ENCODE measurements at places on chromosomes 16 and 17.

GRCh38 chr17:81448950-81449349 is 53.7 kb downstream of the BAHCC1 start:
- DNase-seq: no peak

GRCh38 chr16:27436921-27437650 is 35.1 kb downstream of the IL21R start:
- DNase-seq: no peak

- no peak for DNase-seq
Measured at GRCh38 chr16:72410492-72410891, 238.5 kb upstream of the PMFBP1 start.

GRCh38 chr17:59423137-59423724 is 91.8 kb downstream of the YPEL2 start:
- no peak for DNase-seq

DNA sequence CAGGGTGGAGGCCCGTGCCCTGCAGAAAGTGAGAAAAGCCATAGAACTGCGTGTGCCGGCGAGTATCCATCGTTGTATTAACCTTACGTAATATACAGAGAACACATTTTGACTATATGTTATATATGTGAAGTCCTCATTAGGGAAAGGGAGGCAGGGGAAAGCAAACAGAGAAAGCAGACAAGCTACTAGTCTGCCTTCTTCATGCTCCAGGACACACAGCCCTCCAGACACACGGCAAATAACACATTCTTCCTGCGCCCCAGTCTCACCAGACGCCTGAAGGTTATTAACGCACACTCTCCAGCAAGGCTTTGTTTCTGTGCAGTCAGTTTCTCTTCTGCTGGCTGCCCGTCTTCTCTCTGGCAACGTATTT is 28.8 kb downstream of the PRDM7 start:
- DNase-seq: no peak

DNA sequence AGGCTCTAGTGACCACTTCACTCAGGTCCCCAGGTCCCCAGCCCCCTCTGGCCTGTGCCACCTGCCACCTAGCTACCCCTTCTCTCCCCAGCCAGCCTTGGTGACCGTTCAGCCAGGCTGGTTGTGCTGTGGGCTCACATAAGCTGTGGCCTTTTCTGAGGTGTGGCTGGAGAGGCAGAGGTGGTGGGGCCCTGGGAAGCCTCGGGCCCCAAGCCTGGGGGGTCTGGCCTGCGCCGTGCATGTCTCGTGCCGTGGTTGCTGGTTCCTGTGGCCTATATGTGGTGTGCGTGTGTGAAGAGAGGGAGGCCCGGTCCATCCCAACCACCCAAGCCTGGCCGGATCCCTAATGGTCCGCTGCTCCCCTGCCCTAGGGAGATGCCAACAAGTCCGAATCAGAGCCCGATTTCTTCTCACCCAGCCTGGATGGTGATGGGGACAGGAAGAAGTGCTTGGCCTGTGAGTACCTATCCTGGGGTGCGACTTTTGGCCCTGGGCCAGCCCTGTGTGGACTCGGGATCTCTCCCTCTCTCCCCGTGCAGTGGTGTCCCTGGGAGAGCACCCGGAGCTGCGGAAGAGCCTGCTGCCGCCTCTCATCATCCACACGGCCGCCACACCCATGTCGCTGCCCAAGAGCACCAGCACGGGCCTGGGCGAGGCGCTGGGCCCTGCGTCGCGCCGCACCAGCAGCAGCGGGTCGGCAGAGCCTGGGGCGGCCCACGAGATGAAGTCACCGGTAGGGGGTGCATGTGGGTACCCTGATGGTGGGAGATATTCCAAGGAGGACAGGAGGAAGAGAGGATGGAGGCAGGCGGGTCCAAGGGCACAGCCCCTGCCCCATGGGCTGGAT is 35.9 kb downstream of the CACNA1G start:
- no peak for DNase-seq

GRCh38 chr16:47927330-47927729 is 228.5 kb downstream of the ABCC12 start:
- no peak for DNase-seq

DNA sequence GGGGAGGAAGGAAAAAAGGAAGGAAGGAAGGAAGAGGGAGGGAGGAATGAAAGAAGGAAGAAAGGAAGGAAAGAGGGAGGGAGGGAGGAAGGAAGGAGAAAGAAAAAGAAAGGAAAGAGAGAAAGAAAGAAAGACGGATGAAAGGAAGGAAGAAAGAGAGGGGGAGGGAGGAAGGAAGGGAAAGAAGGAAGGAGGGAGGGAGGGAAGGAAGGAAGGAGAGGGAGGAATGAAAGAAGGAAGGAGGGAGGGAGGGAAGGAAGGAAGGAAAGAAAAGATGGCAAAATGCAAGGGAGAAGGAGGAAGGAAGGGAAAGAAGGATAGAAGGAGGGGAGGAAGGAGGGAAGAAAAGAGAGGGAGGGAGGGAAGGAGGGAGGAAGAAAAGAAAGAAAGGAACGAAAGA is 257.3 kb upstream of the C16orf82 start:
- no peak for DNase-seq

DNA sequence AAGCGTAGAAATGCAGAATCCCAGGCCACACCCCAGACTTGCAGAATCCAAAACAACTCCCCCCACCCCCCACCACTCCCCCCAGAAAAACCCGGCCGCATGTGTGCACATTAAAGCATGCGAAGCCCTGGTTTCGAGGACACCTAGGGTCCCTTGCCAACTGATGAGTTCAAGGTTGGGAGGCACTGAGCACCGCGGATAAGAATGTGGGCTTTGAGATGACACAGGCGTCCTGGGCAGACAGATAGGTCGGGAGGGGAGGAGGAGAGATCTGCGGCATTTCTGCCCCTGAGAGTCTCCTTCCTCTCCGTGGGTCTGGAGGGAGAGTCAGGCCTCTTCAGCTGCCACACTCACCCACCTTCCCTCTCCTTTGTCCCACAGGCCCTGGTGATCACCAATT is 98.3 kb downstream of the ABCC1 start:
- DNase-seq: no peak

GRCh38 chr17:31788956-31789355 is 70.1 kb downstream of the COPRS start:
- no peak for DNase-seq

DNA sequence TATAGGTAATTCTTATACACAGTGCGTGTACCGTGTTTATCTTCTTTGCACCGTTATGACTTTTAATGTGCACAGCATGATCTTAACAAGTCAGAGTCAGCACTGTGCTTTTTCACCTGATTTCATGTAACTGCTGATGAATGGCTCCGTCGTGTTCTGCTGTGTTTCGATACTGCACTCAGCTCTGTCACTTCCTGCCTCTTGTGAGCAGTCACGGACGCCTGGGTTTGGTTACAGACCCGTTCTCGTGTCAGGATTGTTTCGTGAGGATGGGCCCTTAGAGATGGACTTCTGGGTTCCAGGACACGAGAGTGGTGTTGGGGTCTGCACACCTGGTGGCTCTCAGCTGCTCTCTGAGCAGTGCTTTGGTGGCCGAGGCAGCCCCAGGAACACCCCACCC is 24.6 kb downstream of the TBCD start:
- DNase-seq: no peak

- no peak for DNase-seq
Measured at GRCh38 chr17:46810837-46811236, 7.7 kb downstream of the WNT3 start.

- peak; percentile 73 for DNase-seq
Measured at GRCh38 chr16:78235168-78235800, 135.8 kb downstream of the WWOX start.

- peak; percentile 8 for DNase-seq
Measured at GRCh38 chr17:40646791-40647623, 611 bp downstream of the SMARCE1 start.

- DNase-seq: no peak
Measured at GRCh38 chr16:14310519-14310991, 239.4 kb downstream of the MRTFB start.

- DNase-seq: peak; percentile 22
Measured at GRCh38 chr16:1610899-1611632, 806 bp downstream of the IFT140 start.

DNA sequence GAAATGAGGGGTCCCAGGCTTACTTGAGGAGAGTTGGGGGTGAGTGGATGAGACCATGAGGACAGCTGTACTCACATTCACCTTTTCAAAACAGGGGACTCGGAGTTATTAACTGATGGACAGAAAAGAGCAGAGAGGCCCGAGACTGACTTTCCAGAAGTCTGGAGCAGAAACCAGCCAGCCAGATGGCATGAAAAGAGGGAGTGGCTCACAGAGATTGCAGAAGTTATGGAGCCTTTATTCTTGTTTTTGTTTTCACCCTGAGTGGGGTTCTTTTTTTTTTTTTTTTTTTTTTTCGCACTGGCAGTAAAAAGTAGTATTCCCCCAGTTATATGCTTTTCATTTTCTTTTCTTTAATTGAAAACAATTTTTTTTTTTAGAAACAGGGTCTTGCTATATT is 18.9 kb downstream of the TVP23A start:
- no peak for DNase-seq

DNA sequence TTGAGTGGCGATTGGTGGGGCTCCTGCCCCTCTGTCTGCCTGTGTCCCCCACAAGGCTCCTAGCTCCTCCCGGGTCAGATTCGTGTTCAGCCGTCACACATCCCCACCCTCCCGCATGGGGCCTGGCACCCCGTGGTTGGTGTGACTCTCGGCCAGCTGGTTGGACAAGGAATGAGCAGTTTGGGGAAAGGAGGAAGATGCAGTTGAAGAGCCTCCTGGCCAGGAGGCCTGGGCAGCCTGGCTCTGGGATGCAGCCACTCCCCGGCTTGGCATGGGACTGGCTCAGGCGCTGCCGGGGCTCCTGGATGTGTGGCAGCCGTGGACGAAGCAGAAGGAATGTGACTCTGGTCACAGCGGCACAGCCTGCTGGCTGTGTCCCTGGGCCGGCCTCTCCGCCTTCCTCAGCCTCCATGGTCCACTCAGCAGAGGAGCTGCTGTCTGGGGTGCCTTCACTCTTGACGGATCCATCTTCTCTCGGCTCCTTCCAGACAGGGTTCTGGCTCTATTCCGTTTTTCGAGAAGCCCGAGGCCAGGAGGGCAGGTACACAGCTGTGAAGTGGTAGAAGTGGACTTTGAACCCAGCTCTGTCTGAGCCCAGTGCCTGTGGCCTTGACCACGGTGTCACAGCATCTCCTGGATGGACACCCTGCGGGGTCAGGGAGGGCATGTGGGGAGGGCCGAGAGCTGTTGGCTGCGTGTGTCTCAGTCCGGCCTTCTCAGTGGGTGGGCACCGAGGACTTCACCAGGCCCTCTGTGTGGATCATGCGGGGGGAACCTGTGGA is 2.1 kb downstream of the TRAF7 start:
- DNase-seq: no peak

DNA sequence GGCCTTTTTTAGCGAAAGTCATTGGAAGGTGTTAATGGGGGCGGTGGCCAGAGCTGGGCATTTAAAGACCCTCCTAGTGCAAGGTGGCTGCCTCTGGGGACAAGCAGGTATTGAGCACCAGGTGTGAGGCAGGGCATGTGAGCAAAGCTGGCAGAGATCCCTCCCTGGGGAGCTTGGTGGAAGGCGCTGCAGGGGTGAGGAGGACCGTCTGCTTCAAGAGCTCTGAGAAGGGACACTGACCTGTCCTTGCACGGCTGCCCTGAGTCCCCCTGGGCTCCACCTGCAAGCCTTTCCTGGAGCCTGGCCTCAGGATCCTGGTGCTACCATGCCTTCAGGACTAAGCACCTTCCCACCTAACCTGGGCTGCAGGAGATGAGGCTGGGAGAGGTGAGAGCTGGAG is 127.0 kb upstream of the CIBAR2 start:
- no peak for DNase-seq

- no peak for DNase-seq
Measured at GRCh38 chr17:76018801-76019200, 8.3 kb downstream of the EVPL start.

GRCh38 chr17:34116306-34116705 is 138.8 kb upstream of the CCL2 start:
- no peak for DNase-seq

DNA sequence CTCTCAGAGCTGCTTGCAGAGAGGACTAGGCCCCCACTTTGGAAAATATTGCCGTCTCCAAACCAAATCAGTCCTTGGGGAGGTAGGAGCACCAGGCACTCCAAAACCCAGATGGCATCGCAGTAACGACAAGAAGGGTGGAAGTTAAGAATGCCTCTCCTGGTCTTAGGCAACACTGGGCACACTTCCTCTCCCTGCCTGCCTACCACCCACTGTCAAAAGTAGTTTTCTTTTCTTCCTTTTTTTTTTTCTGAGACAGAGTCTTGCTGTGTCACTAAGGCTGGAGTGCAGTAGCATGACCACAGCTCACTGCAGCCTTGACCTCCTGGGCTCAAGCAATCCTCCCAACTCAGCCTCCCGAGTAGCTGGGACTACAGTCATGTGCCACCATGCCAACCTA is 47.2 kb downstream of the SRL start:
- no peak for DNase-seq

- DNase-seq: no peak
Measured at GRCh38 chr17:19561697-19562318, 28.2 kb downstream of the SLC47A1 start.

- no peak for DNase-seq
Measured at GRCh38 chr17:71180801-71181385, 939.9 kb upstream of the SOX9 start.

- DNase-seq: no peak
Measured at GRCh38 chr16:4654011-4654963, 29.7 kb downstream of the MGRN1 start.

DNA sequence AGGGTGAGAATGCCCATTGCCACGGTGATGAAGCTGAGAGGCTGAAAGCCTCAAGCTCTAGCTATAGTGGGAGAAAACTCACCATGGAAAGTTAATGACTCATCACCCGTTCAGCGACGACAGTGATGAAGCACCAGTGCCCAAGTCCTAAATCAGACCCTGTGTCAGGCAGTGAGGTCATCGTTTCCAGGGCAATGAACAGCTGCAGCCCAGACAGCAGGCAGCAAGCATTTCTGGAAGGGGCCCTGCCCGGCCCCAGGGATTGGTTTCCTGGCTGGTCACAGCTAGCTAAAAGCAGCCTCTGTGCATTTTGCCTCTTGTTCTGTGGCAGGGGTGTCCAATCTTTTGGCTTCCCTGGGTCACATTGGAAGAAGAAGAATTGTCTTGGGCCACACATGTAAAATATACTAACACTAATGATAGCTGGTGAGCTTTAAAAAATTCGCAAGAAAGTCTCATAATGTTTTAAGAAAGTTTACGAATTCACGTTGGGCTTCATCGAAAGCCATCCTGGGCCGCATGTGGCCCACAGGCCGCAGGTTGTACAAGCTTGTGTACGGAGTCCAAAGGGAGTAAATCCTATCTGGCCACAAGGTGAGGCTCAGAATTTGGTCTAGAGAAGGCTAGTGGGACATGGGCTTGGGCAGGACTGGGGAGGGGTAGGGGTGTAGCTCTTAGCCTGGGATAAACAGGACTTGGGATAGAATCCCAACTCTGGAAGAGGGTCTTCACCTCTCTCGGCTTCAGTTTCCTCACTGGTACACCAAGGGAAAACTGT is 40.6 kb downstream of the MIS12 start:
- DNase-seq: peak; percentile 60

DNA sequence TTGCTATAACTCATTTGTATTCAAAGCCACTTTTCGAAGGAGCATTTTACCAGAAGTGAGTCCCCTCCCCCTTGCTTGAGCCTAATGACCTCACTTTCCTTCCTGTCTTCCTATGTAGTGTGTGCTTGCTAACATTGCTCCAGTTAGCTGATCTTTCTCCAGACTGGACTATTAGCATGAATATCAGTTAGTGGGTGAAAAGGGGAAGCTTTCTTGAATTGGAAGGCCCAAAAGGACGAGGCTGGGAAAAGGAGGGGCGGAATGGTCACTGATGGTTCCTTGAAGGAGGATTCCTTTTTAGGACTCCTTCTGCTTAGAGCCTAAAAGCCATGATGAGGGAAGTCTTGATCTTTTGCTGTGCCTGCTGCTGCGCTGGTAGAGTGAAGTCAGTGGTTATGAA is 11.9 kb downstream of the MAP3K3 start:
- no peak for DNase-seq

GRCh38 chr17:67818110-67819002 is 6.9 kb upstream of the BPTF start:
- DNase-seq: no peak
